ENCODE measurements at places on chromosomes 16 and 17. TPM values are rescaled to one million over a fixed set of nuclear protein-coding genes. Genes with fewer than 3 reads are reported as not detected.

Gene AATF
- total RNA-seq = 27.6 TPM

Gene FSCN2
- not detected for total RNA-seq

Gene GUCY2D
- total RNA-seq = 0.04 TPM

Gene MPV17L
- total RNA-seq = 1.5 TPM

Gene ST6GALNAC1
- total RNA-seq = not detected

Gene RAB40B
- total RNA-seq = 17.7 TPM

Gene G6PC1
- not detected for total RNA-seq

Gene KRT20
- total RNA-seq = not detected

Gene KLHL10
- not detected for total RNA-seq

Gene CCL22
- not detected for total RNA-seq

Gene ADGRG1
- 83.5 TPM for total RNA-seq

Gene PLEKHH3
- total RNA-seq = 29.9 TPM

Gene KRT33B
- total RNA-seq = 0.47 TPM

Gene PDILT
- total RNA-seq = not detected

Gene PLA2G10
- total RNA-seq = not detected

Gene GID4
- total RNA-seq = 15.9 TPM

Gene CA5A
- total RNA-seq = not detected

Gene SIAH1
- 13.4 TPM for total RNA-seq

Gene YBX2
- total RNA-seq = 0.72 TPM

Gene WWP2
- 14.8 TPM for total RNA-seq

Gene JPH3
- total RNA-seq = not detected

Gene ZPBP2
- total RNA-seq = not detected

Gene MYH3
- 0.34 TPM for total RNA-seq
